T-helper 2 cell (primary cell): ENCODE measurements at places on chromosomes 2 and 18.

GRCh38 chr2:238972146-238972445 lies 124.2 kb downstream of the TWIST2 start:
- DNase-seq = no peak

- no peak for DNase-seq
Measured at GRCh38 chr18:57122936-57123510, 23.9 kb upstream of the BOD1L2 start.

GRCh38 chr2:71174207-71174606 lies 43.8 kb downstream of the MPHOSPH10 start:
- DNase-seq = no peak

- DNase-seq = no peak
Measured at GRCh38 chr2:49661809-49662208, 507.5 kb upstream of the FSHR start.

- no peak for DNase-seq
Measured at GRCh38 chr2:3300224-3300995, 77.2 kb downstream of the EIPR1 start.
